ENCODE measurements at places on chromosomes 12 and 14. TPM values are rescaled to one million over a fixed set of nuclear protein-coding genes. Genes with fewer than 3 reads are reported as not detected.
A peak's percentile ranks its signal among the peaks of the same experiment; 100 is the strongest.

DNA sequence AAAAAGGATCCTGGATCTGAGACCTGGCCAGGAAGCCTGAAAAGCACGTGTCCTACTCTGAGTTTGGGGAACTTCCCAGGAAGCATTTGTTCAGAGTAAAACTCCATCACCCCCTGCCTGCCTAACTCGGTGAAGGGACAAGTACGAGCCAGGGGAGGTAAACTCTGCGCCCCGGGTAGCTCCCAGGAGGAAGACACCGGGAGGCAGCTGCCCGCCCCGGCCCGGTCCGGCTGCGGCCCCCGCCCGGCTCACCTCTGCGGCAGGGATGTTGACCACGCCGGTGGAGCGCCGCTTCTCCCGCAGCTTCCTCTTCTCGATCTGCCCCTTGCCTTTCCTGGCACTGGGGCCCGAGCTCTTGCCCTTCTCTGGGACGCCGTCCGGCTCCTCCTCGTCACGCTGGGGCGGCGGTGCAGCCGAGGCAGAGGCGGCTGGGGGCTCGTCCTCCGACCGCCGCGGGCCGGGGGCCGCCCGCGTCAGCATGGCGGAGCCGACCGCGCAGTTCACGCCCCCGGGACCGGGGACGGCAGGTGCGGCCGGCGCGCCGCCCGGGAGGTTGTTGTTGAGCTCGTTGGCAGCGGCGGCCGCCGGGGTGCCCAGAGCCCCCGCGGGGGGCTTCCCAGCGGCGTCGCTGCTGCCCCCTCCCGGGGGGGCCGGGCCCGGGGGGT lies 1.2 kb downstream of the PAWR start:
- peak; percentile 64 for DNase-seq
- peaks cover 35% of the 10 kb centered on the region for H3K4me1 ChIP-seq
- peak overlapping the region; percentile 67 for H3K27ac ChIP-seq
- H3K27me3 ChIP-seq = no peaks in the 10 kb centered on the region

DNA sequence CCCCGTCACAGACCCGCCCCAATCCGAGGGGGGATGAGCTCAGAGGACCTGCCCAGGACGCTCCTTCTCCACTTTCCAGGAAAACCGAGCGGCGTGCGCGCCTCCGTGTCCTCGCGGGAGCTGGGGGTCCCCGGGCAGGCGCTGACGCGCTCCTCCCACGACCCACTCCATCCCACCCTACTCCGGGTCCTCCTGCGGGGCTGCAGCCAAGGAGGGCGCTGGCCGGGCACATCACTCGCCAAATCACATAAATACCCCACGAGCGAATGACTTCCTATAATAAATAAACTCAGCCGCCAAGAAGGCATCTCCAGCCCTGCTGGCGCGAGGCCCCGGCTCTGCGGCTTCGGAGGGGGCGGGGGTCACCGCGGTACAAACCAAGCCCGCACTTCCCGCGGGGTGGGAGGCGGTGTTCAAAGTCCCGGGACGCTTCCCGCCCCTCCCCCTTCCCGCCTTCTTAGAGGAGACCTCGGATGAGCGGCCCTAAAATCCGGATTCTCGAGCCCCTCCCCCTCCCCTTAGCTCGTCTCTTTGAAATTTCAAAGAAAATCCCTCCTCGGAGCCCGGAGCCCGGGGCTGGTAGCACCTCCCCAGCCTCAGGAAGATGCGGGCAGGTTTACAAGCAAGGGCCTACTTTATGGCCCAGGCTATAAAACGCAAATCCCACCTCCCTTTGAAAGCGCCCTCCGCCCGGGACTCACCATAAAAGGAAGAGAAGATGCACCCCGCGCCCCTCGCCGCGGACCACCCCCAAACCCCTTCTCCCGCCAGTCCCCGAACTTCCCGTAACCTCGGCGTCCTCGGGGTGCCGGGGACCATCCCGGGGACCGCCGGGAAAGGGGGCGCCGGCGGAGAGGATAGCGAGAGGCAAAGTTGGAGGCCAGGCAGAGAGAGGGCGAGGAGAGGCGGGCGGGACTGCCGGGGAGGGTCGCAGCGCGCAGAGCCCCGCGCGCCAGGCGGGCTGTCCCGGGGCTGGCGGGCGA lies 712 bp upstream of the FZD10 start:
- peaks cover 77% of the 10 kb centered on the region for H3K27me3 ChIP-seq
- H3K36me3 ChIP-seq = no peaks in the 10 kb centered on the region
- H3K27ac ChIP-seq = no peak overlapping the region
- H3K4me1 ChIP-seq = no peaks in the 10 kb centered on the region
- H3K4me3 ChIP-seq = no peak overlapping the region

GRCh38 chr12:115423546-115423987 lies 739.6 kb upstream of the TBX3 start:
- DNase-seq = no peak
- H3K27ac ChIP-seq = no peak overlapping the region
- H3K4me3 ChIP-seq = no peak overlapping the region

DNA sequence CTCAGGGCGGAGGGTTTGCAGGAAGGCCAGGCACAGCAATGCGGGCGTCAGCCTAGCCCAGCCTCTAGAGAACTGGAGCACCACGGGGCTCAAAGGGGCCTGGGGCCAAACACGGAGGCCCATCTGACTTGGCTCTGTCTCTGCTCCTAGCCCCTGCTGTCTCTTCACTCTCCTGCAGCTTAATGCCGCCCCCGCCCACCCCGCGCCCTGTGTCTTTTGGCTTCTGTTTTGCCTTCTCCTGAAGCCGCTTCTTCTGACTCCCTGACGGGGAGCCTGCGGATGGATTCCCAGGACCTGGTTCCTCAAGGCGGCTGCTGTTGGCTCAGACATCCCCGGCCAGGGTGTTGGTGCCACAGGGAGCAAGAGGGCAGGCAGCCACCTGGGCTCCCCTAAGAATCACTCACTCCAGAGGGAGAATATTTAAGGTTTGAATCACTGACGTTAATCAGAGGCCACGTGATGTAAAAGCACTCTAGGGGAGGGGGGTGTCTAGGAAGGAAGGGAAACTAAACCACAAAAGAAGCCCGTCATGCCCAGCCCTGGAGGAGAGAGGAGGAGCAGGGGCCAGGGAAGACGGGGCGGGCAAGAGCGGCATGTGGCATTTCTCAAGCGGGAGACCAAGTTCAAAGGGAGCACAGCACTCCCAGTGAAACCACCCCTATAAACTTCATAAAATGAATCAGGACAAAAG lies 36.9 kb upstream of the PRMT8 start:
- H3K27ac ChIP-seq = no peak overlapping the region
- no peak overlapping the region for H3K4me3 ChIP-seq
- no peaks in the 10 kb centered on the region for H3K36me3 ChIP-seq
- no peak for DNase-seq
- H3K4me1 ChIP-seq = no peaks in the 10 kb centered on the region

- H3K4me3 ChIP-seq = no peak overlapping the region
- H3K27me3 ChIP-seq = no peaks in the 10 kb centered on the region
- no peak overlapping the region for H3K27ac ChIP-seq
- H3K4me1 ChIP-seq = no peaks in the 10 kb centered on the region
- H3K36me3 ChIP-seq = no peaks in the 10 kb centered on the region
These were observed 192.2 kb upstream of the PELI2 start for GRCh38 chr14:55926007-55926406.

DNA sequence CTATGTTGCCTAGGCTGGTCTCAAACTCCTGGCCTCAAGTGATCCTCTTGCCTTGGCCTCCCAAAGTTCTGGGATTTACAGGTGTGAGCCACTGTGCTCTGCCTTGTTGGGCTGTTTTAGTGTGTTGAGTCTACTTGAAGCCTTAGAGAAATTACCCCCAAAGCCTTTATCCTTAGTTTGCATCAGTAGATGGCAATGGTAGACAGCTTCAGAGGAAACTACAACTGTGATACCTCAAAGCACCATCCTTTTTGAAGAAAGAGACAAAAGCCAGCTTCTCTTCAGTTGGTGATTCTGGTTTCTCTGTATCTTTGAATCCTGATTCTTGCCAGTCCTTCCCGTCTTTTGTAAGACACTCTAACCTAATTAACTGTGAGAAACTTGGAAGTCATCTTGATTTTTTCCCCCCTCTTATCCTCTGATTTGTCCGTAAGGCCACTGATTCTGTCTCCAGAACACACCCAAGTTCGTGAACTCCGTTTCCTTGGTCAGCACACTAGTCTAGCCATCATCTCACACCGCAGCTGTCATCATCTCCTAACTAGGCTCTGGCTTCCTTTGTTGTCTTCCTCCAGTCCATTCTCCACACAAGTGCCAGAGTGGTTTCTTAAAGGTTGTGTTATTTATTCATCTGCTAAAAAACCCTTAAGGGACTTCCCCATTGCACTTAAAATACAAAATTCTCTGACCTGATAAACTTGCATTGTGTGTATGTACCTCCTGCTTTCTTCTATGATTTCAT lies 20.2 kb downstream of the ATP2A2 start:
- no peaks in the 10 kb centered on the region for H3K27me3 ChIP-seq
- peaks cover 91% of the 10 kb centered on the region for H3K36me3 ChIP-seq
- H3K27ac ChIP-seq = peak overlapping the region; percentile 53
- peaks cover 8% of the 10 kb centered on the region for H3K4me1 ChIP-seq
- no peak for DNase-seq

DNA sequence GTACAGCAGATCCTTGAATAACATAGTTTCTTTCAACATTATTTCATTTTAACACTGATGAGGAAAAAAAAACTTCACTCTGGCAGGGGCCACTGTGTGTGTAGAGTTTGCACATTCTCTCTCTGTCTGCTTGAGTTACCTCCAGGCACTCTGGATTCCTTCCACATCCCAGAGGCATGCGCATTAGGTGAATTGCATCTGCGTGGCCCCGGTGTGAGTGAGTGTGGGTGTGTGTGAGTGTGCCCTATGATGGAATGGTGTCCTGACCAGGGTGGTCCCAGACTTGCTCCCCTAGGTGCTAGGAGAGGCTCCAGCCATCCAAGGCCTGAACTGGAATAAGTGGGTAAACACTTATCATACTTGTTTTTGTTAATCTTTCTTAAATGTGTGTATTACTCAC lies 90.6 kb upstream of the LRIG3 start:
- no peaks in the 10 kb centered on the region for H3K4me1 ChIP-seq
- H3K4me3 ChIP-seq = no peak overlapping the region
- no peaks in the 10 kb centered on the region for H3K36me3 ChIP-seq
- H3K27ac ChIP-seq = no peak overlapping the region
- DNase-seq = no peak
- H3K27me3 ChIP-seq = no peaks in the 10 kb centered on the region

DNA sequence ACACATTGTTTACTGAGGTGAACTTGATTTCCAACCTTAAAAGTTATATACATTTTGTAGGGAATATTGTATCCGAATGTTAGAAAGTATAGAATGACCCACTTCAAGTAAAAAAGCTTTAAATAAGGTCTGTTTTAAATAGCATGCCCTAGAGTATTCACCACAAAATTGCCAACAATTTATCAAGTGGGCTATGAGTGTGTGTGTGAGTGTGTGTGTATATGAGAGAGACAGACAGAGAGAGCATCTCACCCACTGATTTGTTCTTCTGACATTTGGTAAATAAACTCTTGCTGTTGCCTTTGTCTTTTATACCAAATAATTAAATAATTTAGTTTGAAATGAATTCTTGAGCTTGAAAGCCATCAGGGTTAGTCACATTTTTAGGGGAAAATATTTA lies 29.8 kb upstream of the RAP1B start:
- no peak overlapping the region for H3K4me3 ChIP-seq
- no peaks in the 10 kb centered on the region for H3K36me3 ChIP-seq
- no peaks in the 10 kb centered on the region for H3K27me3 ChIP-seq
- H3K4me1 ChIP-seq = no peaks in the 10 kb centered on the region
- DNase-seq = no peak

Gene TRAF3
- 48.2 TPM for total RNA-seq

Gene THAP2
- 7.7 TPM for total RNA-seq

Gene TC2N
- total RNA-seq = 0.59 TPM

Gene SYCP3
- 0.26 TPM for total RNA-seq

Gene AKAP3
- 1.7 TPM for total RNA-seq

Gene LTBR
- 25.7 TPM for total RNA-seq

Gene KCNA5
- total RNA-seq = not detected
